CD4-positive, alpha-beta T cell treated with Interleukin-15 for 1 hour (primary cell): ENCODE measurements at places on chromosomes 11 and 22.

- DNase-seq: no peak
Measured at GRCh38 chr11:72179804-72180396, 12.0 kb upstream of the FOLR1 start.

DNA sequence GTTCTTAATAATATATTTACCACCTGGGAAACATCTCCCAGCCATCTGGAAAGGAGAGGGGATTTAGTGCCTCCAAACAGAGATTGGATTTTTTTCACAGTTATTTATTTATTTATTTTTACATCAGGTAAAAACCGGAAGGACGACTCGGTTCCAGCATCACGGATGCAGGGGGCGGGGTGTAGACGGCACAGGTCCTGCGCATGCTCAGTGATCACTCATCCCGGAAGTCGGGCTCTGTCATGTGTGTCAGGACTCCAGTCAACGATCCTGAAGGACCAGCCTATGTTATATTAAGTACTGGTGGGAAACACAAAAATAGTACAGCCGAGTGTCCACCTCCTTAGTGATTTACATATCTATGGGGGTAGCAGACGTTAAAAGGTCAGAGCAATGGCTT lies 467.6 kb downstream of the NTM start:
- no peak for DNase-seq

DNA sequence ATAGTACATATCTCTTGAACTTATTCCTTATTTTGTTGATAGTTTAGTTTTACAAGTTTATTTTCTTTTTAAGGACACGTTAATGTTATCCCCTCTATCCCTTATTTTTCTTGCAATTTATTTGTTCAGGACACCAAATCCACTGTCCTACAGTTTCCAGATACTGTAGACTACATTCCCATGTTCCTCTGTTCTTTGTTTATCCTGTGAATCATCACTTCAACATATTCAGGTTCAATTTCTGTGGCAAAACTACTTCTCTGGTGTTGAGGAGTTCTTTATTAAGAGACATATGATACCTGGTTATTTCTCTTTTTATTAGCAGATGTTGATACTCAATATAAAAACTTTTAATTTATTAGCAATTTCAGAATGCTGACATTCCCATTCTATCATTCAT lies 72.8 kb upstream of the CLNS1A start:
- DNase-seq: no peak

DNA sequence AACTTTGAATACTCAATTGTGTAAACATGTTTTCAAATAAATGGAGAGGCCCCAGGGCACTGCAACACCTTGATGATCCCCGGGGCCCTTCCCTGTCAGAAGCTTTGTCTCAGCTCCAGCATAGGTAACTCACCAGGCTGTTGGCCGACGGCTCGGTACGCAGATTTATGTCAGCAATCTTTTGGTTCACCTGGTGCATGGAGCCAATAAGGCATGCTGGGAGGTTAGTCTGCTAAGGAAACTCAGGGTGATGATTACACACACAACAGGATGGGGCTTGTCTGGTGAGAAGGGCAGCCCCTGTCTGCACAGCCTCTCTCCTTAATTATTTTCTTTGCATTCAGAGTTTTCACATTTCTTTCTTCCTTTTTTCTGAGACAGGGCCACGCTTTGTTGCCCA lies 10.8 kb downstream of the FAM227A start:
- DNase-seq: no peak

DNA sequence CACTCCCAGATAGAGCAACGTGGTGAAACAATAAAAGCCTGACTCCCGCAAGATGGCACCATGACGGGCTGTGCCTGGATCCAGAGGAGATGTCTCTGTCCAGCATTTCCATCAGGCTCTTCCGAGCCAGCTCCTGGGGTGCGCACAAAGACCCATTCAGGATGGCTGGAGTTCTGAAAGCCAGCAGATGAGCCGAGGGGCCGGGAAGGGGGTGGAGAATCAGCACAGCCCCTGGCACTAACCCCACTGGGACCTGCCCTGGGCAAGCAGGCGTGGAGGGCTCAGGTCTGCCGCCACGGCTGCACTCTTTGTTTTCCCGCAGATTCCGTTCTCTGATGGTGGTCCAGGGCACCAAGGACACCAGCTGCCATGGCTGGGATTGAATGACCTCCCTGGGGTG lies 97.2 kb upstream of the BLID start:
- DNase-seq: no peak

GRCh38 chr22:29203488-29204454 lies 1.9 kb upstream of the EMID1 start:
- DNase-seq: no peak
